ENCODE measurements at places on chromosomes 6 and 20.

- no peak for DNase-seq
These were observed 147.6 kb upstream of the FAM83B start for GRCh38 chr6:54698974-54699373.

GRCh38 chr6:121838842-121839241 is 403.4 kb downstream of the GJA1 start:
- DNase-seq = peak; percentile 55

DNA sequence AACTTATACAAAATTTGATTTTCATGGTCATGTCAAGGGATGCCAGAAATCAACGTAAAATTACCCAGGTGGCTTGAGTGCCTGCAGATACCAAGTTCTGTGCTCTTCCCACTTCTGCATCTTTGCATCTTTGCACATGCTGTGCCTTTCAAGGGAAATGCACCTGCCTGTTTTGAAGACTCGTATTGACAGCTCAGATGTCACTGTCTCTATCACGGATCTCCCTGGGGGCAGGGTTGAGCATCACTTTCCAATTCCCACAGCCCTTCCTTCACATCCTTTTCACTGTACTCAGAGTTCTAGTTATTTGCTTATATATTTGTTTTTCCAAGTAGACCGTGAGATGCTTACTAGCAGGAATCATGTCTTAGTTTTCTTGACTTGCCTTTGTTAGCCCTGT is 274.2 kb downstream of the CDH26 start:
- DNase-seq = no peak

DNA sequence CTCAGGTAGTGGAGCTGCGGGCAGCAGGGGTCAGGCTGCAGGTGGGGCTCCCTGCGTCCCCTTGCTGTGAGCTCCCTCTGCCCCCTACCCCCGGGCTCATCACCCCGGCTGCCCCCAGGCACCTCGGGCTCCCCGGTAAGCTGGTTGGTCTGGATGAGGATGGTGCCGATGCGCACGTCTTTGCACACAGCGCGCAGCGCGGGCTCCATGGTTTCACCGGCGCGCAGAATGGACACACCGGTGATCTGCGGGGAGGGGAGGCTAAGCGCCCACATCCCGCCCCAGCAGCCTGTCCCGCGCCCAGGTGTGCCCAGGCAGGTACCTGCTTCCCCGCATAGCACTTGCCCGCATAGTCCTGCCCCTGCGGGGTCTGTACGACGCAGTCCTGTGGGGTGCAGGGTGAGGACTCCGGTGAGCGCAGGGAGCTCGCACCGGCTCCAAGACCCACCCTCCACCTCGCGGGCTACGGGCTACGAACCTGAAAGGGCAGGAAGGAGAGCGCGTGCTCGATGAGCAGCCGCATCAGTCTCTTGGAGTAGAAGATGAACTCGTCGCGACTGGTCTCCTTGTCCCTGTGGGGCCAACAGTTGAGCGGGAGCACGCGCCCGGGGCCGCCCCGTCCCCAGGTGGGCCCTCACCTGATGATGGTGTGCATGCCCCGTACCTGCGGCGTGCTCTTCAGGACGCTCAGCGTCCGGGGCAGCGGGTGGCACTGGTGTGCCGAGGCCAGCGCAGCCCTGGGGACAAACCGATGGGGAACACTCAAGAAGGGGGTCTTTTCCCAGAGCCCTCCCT is 15.5 kb downstream of the UCKL1 start:
- no peak for DNase-seq

- DNase-seq = no peak
These were observed 20.0 kb upstream of the TRAF3IP2 start for GRCh38 chr6:111625461-111626391.

GRCh38 chr6:149234051-149234962 is 83.2 kb upstream of the TAB2 start:
- DNase-seq = peak; percentile 68

GRCh38 chr20:50916257-50916656 is 15.0 kb downstream of the ADNP start:
- DNase-seq = peak; percentile 55

DNA sequence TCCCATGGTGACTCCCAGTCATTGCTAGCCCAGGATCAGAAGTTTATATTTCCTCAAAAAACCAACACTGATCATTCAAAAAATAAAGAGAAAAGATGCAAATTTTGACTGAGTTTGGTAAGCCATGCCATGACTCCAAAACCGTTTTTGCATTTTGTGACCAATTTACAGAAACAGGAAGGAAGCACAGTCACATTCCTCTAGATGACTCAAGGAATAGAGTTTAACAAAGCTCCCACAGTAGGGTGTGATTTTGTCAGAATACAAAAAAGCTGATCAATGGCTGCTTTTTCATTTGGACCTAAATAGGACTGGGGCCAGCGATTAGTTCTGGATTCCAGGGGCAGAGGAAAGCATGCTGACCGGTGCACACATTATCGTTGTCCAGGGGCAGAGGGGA is 179.4 kb upstream of the AFDN start:
- no peak for DNase-seq

DNA sequence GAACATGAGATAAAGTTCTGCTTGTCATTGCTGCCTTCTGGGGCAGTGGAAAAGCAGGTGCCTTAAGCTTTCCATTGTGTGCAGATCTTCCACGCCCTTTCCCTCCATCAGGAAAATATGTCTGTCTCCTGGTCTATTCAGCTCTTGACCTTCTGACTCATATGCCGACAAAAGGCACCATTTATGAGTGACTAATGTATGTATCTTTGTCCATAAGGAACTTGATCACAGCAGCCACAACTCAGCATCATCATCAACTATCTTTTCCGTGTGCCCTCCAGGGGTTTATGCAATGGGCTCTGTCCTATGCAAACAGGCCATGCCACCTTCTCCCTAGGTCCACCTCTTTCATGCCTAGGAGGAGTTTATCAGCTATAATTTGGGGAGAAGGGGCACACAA is 102.7 kb upstream of the QKI start:
- DNase-seq = peak; percentile 61

DNA sequence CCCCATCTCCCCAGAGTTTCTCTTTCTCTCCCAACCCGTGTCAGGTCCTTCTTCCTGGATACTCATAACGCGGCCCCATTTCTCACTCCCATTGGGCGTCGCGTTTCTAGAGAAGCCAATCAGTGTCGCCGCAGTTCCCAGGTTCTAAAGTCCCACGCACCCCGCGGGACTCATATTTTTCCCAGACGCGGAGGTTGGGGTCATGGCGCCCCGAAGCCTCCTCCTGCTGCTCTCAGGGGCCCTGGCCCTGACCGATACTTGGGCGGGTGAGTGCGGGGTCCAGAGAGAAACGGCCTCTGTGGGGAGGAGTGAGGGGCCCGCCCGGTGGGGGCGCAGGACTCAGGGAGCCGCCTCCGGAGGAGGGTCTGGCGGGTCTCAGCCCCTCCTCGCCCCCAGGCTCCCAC is at the start of gene HLA-F:
TSS of gene HLA-F (plus strand) at position 173 of the 404 bp plus-strand sequence. CDS start at position 203, 30 bp downstream.
- DNase-seq = peak; percentile 96

GRCh38 chr6:32271429-32271828 is 47.6 kb upstream of the NOTCH4 start:
- no peak for DNase-seq

DNA sequence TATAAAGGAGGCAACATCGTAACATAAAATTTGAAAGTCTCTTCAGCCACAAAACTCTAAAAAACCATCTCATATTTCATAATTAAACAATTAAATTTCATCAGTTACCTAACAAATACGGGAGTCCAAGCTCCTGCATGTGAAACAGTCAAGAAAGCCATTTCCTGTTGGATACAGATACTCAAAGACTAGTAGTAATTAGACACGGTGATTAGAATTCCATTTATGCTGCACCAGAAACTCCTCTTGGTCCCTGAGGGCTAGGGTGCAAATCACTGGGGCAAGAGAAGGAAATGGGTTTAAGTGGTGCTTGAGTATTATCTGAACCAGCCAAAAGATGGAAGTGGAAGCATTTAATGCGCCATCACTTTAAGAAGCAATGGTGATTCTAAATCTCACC is 27.4 kb downstream of the TRAM2 start:
- DNase-seq = no peak

- DNase-seq = no peak
These were observed 12.4 kb downstream of the GABBR1 start for GRCh38 chr6:29620630-29621029.
